ENCODE measurements at places on chromosomes 11 and 22. TPM values are rescaled to one million over a fixed set of nuclear protein-coding genes. Genes with fewer than 3 reads are reported as not detected.

DNA sequence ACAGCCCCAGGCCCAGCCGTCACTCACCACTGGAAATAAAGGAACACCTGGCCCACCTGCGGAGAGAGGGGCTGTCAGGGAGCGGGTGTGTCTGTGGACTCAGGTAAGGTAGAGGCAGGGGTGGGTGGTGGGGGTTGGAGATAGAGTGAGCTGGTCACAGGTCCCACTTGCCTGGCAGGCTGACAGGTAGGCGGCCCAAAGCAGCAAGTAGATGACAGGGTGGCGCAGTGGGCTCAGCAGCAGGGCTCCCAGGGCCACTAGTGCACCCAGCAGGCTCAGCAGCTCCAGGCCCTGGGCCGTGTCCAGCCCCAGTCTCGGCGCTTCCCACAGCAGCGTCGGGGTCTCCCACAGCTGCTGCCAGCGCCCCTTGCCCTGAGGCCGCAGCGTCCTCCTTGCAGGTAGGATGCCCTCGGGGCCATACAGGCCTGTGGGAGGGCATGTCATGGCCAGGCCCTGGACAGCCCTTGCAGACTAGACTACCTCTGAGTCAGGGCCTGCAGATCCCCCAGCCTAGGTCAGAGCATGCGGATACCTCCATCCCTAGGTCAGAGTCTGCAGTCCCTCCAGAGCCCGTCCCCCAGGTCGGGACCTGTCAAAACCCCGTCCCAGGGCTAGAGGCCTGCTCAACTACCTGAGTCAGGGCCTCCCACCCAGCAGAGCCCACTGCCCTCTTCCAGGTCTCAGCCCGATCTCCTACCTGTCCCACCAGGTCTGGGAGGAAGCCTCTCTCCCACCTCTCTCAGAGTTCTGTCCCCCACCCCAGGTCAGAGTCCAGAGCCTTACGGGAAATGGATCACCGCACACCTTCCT, 686 bp downstream of the LMF2 start:
- DNase-seq, result no peak

DNA sequence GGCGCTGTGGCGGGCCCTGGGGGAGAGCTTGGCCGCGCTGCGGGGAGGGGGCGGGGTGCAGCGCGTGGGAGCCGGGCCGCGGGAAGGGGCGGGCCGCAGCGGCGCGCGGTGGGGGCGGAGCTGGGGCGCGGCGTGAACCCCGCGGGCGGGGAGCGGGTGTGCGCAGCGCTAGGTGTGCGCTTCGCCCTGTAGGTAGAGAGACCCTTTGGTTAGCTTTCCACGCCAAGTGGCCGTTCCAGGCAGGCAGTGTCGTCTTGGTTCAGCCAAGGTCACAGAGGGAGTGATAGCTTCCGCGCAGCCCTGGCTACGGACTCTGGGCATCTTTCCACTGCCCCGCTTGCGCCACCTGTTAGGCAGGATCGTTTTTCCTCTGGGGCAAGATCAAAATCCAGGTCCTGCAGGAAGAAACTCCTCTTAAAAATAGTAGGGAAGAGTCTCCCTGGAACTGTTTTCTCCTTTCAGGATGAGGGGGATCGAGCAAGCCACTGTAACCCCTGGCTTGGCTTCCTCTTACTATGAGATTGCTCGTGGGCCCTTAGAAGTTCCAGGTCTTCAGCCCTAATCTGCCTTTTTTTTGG, 434 bp downstream of the BANF1 start:
- DNase-seq, result peak; percentile 71

- DNase-seq, result peak; percentile 32
Observed at GRCh38 chr11:12675951-12676711, 1.9 kb downstream of the TEAD1 start.

GRCh38 chr11:14054116-14055107, 91.9 kb downstream of the SPON1 start:
- DNase-seq, result no peak

DNA sequence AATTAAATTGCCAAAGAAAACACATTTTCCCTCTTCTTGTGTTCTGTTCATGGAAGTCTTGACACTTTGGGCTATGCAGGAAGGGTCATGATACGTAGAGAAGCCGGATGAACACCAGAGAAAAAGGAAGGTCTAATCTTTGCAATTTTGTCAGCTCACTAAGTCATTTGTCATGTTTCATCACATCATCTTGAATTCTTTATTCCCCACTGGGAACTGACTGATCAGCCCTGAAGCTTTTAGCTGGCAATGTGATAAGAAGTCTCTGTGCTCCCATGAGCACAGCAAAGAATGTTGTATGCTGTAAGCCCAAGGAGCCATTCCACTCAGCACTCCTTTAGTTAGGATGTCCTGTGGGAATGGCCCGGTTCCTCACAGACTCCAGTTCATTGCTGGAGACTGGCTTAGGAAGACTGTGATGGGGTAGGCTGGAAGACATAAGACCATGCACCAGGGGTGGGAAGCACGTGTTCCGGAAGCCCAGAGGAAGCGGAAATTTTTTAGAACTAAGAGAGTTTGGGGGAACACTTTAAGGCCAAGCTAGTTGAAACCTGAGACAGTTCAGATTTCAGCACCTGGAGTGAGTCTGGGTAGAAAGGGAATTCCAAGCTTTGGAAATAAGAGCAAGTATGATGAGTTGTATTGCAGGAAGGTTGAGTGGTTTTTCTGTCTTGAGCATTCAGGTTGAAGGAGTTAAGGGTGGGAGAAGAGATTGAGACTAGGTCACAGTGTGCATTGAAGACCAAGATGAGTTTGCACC, 306.7 kb upstream of the MTNR1B start:
- no peak for DNase-seq

DNA sequence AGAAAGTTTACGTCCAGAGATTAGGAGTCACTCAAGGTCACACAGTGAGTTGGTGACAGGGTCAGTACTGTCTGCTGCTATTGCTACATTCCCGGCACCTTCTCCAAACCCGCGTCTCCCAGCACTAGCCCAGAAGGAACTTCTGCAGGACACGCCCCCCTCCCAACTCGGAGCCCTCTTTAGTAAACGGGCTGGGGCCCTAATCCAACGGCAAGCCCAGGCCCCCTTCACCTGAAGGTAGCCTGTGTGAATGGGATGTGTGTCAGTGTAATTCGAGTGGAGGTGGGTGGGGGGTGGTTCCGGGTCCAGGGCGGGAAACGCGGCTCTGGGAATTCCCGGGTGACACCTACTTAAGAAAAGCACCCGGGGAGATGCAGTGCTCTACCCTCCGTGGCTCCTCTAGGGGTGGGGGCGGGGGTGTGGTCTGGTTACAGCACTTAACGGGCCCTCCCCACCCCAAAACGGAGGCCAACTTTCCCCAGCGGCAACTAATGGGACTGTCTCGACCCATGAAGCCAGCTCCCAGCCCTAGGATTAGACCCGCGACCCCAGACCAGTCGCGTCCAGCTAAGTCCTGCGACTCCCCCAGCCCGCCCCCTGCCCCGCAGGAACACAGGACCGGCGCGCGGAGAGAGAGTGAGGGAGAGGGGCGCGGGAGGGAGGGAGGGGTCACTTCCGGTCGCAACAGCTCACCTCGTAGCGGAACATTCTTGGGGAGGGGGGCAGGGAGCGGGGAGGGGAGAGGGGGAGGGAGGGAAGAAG, 468 bp downstream of the PATL1 start:
- DNase-seq, result peak; percentile 79

GRCh38 chr11:17986007-17986710, 26.7 kb downstream of the SERGEF start:
- DNase-seq, result peak; percentile 43

- DNase-seq, result no peak
Observed at GRCh38 chr22:27996981-27997380, 77.9 kb upstream of the PITPNB start.

DNA sequence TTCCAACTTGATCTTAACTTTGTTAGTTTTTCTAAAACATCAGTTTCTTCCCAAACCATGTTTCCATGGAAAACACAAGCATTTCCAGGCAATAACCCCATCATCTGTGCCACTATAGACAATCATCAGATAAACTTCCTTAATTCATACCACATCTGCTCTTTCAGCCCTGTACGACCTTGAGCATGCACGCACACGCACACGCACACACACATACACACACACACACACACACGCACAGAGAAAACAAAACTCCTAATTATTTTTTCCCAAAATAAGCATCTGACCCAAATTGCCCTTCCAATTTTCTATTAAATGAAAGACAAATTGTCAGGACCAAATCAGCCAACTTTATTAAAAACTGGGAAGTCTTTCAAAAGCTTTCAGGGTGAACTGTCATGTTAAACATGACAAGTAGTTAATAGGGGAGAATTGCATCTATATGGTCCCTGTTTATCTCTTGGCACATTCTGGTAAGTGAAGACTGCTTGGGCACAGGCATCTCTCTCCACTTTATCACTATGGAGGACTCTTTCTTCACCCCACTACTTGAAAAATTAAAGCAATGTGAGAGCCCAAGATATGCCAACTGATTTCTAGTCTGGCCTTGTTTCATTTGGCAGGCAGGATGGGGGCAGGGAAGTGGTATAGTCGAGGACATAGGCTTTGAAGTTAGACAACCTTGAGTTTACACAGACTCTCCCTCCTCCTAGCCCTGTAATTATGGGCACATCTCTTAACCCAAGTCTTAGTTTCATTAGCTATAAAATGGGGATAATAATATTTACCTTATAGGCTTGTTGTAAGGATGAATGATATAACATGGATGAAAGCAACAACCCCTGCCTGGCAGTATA, 15.1 kb downstream of the ADM start:
- no peak for DNase-seq

The SIPA1 gene
- total RNA-seq, result 15.2 TPM

The HSPB2 gene
- total RNA-seq, result not detected

The RNF215 gene
- 20.9 TPM for total RNA-seq

The YPEL4 gene
- total RNA-seq, result 3.4 TPM

The IGSF22 gene
- 1.1 TPM for total RNA-seq

The TMEM191C gene
- 78.2 TPM for total RNA-seq

All from testis (tissue), 5 donors.